ENCODE measurements at places on chromosomes 7 and 10.

- no peak for DNase-seq
Observed at GRCh38 chr10:13960603-13961002, 370.1 kb downstream of the FRMD4A start.

- no peak for DNase-seq
Observed at GRCh38 chr7:121562259-121562658, 166.2 kb upstream of the FAM3C start.

GRCh38 chr7:150735596-150736358 is 1.4 kb upstream of the GIMAP5 start:
- no peak for DNase-seq

DNA sequence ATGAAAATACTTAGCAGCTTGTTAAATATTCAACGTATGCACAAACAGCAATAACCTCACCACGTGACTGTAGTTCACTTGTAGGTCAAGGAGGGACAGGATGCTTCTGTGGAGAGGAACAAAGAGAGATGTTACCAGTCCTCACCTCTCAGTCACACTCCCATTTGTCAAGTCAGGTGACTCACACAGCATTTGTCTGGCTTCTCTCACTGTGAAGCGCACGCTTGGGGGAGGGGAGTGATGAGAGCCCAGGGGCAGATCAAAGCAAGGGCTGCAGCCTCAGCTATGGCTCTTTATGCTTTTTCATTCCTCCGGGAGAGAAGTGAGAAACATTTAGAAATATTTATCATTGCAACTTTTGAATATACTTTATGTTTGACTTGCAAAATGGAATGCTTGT is 2.9 kb upstream of the RBM20 start:
- DNase-seq: peak; percentile 32

- no peak for DNase-seq
Observed at GRCh38 chr7:91565499-91566401, 301.5 kb downstream of the FZD1 start.

- no peak for DNase-seq
Observed at GRCh38 chr7:15352421-15353206, 209.2 kb downstream of the AGMO start.

- DNase-seq: no peak
Observed at GRCh38 chr10:63752318-63752717, 231.1 kb downstream of the REEP3 start.

DNA sequence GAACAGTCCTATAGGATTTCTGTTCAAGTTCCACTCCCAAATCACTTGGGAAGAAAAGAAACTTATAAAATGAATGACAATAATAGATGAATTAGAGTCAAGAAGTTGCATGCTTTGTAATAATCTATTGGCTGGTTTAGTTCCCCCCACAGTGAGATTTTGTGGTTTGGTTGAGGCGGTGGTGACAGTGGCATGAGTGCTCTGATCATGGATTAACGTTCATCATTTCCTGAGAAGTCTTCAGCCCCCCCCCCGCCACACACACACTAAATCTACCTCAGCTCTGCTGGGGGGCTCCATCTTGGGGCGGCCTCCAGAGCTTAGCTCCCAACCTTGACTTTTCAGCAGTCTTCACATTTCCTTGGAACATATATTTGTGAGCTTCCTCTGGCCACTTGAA is 121.7 kb downstream of the ABCA13 start:
- no peak for DNase-seq

DNA sequence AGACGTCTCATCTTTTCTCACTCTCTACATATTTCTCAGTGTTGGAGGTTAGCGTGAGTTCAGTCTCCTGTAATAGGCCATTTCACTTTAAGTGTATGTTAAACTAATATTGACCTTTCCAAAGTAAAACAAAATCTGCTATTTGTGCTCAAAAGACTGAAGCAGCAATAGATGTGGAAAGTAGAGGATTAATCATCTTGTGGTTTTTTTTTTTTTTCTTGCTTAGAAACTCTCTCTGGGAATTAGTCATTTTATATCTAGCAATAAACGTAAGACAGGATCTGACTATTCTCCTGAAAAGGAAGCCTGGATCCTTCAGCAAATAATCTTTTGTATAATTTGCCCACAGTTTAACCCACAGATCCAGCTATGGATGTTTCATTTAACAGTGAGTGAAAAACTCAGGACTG is 81.7 kb downstream of the NRP1 start:
- DNase-seq: no peak

DNA sequence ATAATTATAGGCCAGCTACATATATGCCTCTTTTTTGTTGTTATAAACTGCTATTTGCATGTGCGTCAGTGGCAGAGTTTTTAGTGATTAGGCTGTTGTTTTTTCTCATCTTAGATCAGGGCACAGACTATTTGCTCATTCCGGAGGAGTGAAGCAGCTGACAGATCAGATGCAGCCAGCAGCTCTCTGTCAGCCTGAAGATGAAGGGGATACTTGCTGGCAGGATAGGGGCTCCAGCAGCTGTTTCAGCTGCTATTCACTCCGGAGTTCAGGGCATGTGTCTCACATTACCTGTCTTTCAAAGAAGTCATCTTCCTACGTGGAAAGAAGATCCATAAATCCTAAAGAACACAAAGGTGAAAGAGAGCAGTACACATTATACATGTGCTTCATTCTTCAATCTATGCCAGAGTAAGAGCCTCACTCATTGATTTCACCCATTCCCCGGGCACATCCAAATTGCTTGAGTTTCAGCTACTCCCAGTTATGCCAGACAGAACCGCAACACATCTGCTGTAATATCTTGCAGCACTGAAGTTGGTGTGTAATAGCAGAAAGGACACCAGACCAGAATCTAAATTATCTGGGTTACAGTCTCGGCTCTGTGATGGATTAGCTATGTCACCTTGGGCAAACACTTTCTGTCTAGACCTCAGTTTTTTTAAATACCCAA is 182.8 kb upstream of the CHRM2 start:
- DNase-seq: no peak

DNA sequence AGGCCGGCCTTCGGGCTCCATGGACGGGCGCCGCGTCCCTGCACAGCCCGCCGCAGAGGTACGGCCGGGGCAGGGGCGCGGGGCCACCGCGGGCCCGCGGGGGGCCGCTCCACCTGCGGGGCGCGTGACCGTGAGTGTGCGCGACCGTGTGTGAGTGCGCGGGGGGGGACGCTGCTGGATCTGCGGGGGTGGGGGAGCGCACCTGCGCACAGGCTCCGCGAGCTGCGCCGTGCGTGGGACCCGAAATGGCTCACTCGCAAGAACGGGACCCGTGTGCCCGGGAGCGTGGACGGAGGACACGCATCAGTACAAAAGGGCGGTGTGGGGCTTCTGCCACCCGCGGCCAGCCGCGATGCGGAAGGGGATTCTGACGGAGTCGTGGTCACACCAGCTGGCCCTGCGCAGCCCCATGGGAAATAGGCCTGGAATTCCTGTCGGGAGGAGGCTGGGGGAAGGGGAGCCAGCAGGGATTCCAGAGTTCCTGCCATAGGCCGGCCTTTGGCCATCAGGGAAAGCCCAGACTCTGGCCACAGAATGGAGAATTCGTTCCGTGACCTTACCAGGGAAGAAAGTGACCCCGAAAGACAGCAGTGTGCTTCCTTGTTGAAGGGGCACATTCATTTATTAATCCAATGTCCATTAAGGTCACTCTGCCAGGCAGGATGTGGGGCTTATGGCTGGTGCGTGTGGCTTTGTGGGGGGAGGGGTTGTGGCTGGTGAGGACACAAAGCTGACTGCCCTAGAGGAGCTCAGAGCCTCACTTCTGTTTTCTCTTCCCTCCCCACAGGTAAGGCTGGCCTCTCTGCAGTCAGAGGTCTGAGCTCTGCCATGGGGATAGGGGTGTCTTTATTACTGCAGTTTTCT is 494 bp downstream of the REPIN1 start:
- DNase-seq: peak; percentile 52

GRCh38 chr7:143372070-143372469 is 9.1 kb upstream of the ZYX start:
- peak; percentile 63 for DNase-seq

DNA sequence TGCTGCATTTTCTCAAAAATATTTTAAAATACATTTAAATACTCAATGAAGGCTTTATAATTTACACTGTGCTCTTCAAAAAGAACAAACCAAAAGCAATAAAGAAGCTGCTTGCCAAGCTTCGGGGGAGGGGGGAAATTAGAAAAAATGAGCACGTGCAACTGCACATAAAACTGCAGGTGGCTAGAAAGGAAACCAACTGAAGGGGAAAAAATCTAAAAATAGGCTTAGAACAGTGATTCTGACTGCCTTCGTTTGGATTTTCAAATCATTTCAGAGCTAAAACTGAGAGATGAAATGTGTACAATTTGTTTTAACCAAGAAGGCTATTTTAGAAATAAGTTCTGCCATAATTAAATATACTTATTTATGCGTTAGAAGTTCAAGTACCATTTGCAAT is 61.4 kb downstream of the ABI1 start:
- no peak for DNase-seq

DNA sequence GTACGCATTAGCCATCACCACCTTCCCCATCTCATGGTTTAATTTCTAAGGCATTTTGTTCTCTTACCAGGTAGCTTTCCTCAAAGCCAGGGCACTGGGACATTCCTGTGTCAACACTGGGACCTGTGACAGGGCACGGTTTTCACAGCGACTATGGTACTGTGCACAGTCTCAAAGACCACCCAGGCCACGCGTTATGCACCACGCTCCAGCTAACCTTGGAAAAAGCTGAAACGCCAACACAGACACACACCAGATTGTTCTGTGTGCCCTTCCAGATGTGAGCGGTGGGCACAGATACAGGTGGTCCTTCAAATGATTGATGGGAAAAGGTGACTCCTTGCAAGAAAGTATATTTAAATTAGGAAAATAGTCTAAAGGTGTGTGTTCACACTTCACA is 337.3 kb downstream of the WDR37 start:
- no peak for DNase-seq

GRCh38 chr10:31025142-31025541 is 6.5 kb downstream of the ZNF438 start:
- DNase-seq: no peak

- DNase-seq: no peak
Observed at GRCh38 chr7:48031111-48031510, 2.2 kb upstream of the SUN3 start.

- DNase-seq: no peak
Observed at GRCh38 chr7:135273581-135273980, 39.9 kb downstream of the STRA8 start.

DNA sequence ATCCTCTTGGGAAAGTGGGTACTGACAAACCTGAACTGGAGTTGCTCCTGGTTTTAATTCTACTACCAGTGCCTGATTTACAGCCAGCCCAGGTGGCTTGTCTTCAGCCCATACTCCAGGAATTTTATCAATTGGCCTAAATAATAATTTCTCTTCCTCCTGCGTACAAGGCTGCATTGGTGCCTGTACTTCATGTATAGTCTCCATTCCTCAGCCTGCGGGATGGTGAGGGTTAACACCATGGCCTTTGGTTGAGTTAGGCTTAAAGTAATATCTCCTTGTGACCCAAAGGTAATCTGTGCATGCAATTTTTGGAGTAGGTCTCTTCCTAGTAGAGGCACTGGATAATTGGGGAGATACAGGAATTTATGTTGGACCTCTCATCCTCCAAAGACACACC is 5.5 kb upstream of the ZNF117 start:
- no peak for DNase-seq

GRCh38 chr7:112453505-112454171 is 3.4 kb downstream of the IFRD1 start:
- no peak for DNase-seq

DNA sequence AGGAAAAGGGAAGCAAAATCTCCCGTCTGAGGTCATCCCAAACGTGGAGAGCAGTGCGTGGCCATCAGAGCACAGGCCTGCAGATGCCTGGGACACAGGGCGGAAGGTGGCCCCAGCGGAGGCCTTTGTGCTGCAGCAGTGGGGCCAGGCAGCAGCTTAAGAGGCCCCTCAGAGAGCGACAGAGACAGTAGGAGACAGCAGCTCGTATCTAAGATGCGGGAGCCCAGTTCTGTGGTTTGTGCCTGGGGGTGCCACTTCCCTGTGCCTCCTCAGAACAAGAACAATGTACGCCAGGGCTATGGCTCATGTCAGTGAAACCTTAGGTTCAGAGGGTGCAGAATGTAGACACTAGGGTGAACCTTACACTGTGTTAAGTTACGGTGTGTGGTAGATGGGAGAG is 316.6 kb upstream of the AKR1E2 start:
- no peak for DNase-seq

GRCh38 chr7:126569402-126569801 is 683.3 kb downstream of the GRM8 start:
- no peak for DNase-seq

DNA sequence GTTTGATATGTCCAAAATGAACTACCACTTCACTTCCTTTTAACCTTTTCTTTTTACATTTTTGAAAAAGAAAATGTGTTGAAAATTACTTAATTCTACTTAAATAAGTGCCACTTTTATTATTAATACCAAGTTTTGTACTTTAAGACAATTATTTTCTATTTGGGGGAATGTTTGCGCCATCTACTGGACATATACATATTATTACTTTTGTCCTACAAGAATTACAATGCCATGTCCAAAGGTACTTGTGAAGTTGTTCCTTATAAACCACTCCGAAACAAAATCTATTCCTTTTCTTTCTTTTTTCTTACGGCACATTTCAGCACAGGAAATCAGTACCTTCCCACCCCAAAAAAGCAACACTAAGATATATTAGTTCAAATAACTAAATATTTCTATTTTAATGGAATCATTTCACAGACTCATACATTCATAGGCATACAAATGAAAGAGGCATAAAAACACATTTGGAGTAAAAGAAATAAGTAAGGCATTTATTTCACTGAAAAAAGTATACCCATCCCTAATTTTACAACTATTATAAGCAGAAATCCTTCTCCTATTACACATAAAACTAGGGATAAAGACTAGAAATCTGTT is 169.9 kb downstream of the RNF133 start:
- DNase-seq: no peak

GRCh38 chr7:69254643-69255042 is 343.6 kb upstream of the AUTS2 start:
- no peak for DNase-seq

- no peak for DNase-seq
Observed at GRCh38 chr7:120259386-120259785, 13.6 kb upstream of the KCND2 start.

GRCh38 chr10:118392761-118393160 is 50.6 kb upstream of the FAM204A start:
- DNase-seq: no peak

- no peak for DNase-seq
Observed at GRCh38 chr10:69577268-69578232, 4.3 kb upstream of the NEUROG3 start.

DNA sequence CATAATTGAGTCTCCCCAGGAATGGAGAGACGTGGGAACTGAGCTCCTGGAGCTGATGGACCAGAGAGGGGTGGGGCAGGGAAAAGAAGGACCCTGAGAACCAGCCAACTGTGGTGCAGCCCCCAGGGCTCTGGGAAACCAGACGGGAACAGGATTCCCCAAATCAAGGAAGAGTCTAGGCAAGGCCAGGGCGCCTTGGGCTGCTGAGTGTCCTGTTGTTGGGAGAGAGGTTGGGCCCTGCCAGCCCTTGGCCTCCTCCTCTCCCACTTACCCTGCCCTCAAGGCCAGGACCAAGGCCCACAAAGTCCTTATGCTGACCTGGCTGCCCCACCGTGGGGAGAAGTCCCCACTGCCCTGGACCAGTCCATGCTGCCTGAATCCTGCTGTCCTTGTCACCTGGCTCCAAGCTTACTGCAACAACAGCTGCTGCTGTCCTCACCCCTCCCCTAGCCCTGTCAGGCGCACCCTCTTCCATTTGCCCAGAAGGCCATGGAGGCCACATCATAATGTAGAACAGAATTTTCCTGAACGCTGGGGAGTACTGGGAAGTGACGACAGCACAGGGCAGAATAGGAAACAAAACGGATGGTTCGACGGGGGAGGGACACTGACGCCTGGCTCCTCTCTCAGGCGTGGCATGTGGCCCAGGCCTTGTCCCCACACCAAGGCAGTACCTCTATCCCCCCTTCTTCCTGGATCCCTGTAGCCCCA is 132.9 kb upstream of the ZMIZ1 start:
- DNase-seq: no peak
